RWPE2 (cell line): ENCODE measurements at places on chromosomes 2 and 18.

- no peak overlapping the region for H3K4me3 ChIP-seq
- peak overlapping the region; percentile 77 for H3K27ac ChIP-seq
- peaks cover 37% of the 10 kb centered on the region for H3K4me1 ChIP-seq
- no peaks in the 10 kb centered on the region for H3K27me3 ChIP-seq
- H3K36me3 ChIP-seq, result no peaks in the 10 kb centered on the region
Observed at GRCh38 chr2:192544371-192544955, 349.7 kb upstream of the TMEFF2 start.

DNA sequence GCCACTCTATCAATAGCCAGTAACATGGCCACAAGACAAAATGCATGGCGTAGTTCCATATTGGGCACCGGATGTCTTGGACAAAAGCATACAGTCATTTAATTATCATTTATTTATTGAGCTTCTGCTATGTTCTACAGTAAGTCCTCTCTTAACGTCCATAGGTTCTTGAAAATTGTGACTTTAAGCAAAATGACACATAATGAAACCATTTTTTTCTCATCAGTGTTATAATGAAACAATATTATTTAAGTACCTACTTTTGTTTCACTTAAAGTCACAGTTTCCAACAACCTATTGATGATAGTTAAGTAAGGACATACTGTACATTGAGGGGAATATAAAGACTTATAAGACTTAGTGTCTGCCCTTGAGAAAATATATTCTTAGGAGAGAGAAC is 84.9 kb downstream of the XRCC5 start:
- no peaks in the 10 kb centered on the region for H3K27me3 ChIP-seq
- peaks cover 17% of the 10 kb centered on the region for H3K4me1 ChIP-seq
- H3K4me3 ChIP-seq, result no peak overlapping the region
- peaks cover 90% of the 10 kb centered on the region for H3K36me3 ChIP-seq
- DNase-seq, result no peak
- H3K27ac ChIP-seq, result no peak overlapping the region

GRCh38 chr2:170408461-170409163 is 230.7 kb downstream of the MYO3B start:
- DNase-seq, result no peak
- no peak overlapping the region for H3K27ac ChIP-seq
- no peaks in the 10 kb centered on the region for H3K36me3 ChIP-seq
- no peaks in the 10 kb centered on the region for H3K27me3 ChIP-seq

- H3K4me1 ChIP-seq, result no peaks in the 10 kb centered on the region
- DNase-seq, result no peak
- no peaks in the 10 kb centered on the region for H3K36me3 ChIP-seq
- no peak overlapping the region for H3K4me3 ChIP-seq
- H3K27ac ChIP-seq, result no peak overlapping the region
Observed at GRCh38 chr2:73896362-73897239, 3.8 kb downstream of the ACTG2 start.

DNA sequence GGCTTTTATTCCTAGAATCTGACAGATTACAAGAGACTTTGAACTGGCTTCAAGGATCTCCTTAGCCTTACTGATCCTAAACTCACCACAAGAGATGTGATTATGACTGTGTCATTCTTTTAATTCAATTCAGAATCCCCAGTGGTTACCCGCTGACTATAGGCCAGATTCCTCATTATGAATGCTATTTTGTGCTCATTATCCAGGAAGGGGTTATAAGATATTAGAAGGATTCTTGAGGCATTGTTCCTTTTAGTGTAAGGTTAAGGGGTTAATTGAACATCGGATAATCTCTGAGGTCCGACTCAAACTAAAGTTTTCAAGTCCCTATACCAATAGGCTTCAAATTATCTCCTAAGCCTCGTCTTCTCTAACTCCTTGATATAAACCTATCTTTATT is 39.4 kb upstream of the TDRD15 start:
- no peak for DNase-seq
- no peaks in the 10 kb centered on the region for H3K36me3 ChIP-seq
- no peaks in the 10 kb centered on the region for H3K27me3 ChIP-seq
- no peak overlapping the region for H3K4me3 ChIP-seq
- no peak overlapping the region for H3K27ac ChIP-seq

- no peak overlapping the region for H3K27ac ChIP-seq
- peaks cover under 1% of the 10 kb centered on the region for H3K4me1 ChIP-seq
- DNase-seq, result no peak
- H3K36me3 ChIP-seq, result peaks cover 90% of the 10 kb centered on the region
- H3K4me3 ChIP-seq, result no peak overlapping the region
- no peaks in the 10 kb centered on the region for H3K27me3 ChIP-seq
Observed at GRCh38 chr2:190990132-190990531, 23.8 kb downstream of the STAT1 start.

GRCh38 chr2:273333-273732 is 8.6 kb downstream of the ACP1 start:
- no peak for DNase-seq
- H3K4me1 ChIP-seq, result no peaks in the 10 kb centered on the region
- peaks cover 78% of the 10 kb centered on the region for H3K36me3 ChIP-seq
- H3K27me3 ChIP-seq, result no peaks in the 10 kb centered on the region
- H3K27ac ChIP-seq, result no peak overlapping the region
- no peak overlapping the region for H3K4me3 ChIP-seq

DNA sequence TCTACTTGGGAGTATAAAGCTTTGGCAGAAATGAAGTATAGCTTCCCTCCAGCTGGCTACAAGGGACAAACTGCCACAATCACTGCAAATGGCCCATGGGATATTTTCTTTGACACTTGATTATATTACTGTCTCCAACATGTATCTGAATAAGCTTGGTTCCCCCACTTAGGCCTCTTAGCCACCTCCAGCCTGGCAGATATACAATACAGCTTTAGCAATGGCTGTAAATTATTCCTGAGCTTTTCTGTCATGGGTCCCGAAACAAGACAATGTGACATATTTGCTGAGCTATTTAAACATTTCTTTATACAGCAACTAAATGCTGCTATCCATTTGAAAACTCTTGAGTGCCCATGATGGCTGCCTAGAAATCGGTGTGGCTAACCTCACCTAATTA is 406.2 kb downstream of the SUCLG1 start:
- H3K4me3 ChIP-seq, result no peak overlapping the region
- H3K27me3 ChIP-seq, result no peaks in the 10 kb centered on the region
- DNase-seq, result no peak
- H3K27ac ChIP-seq, result no peak overlapping the region
- H3K36me3 ChIP-seq, result no peaks in the 10 kb centered on the region

GRCh38 chr2:55916473-55917049 is 7.0 kb downstream of the EFEMP1 start:
- peaks cover 13% of the 10 kb centered on the region for H3K4me1 ChIP-seq
- H3K36me3 ChIP-seq, result peaks cover 97% of the 10 kb centered on the region
- H3K27me3 ChIP-seq, result no peaks in the 10 kb centered on the region
- H3K4me3 ChIP-seq, result no peak overlapping the region
- no peak overlapping the region for H3K27ac ChIP-seq
- DNase-seq, result no peak

- no peaks in the 10 kb centered on the region for H3K27me3 ChIP-seq
- H3K36me3 ChIP-seq, result no peaks in the 10 kb centered on the region
- no peak for DNase-seq
- no peak overlapping the region for H3K27ac ChIP-seq
Observed at GRCh38 chr2:40090044-40090443, 311.0 kb upstream of the THUMPD2 start.

GRCh38 chr18:48711651-48712486 is 173.0 kb downstream of the CTIF start:
- no peak overlapping the region for H3K4me3 ChIP-seq
- H3K27ac ChIP-seq, result no peak overlapping the region
- no peak for DNase-seq

DNA sequence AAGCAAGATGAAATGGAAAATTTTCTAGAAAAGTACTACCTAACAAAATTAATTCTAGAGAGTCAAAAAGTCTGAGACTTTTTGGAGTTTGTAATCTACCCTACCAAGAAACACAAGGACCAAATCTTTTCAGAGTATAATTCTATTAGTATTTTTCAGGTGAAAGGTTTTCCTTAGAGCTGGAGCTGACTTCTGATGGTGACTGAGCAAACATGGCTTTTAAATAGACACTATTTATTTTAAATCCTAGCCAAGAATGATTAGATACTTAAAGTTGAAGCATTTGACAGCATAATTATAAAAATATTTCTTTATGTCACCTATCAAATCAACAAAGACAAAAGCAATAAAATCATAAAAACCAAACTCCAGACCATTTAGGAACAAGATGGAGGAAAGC is 26.6 kb downstream of the ZC3H6 start:
- H3K4me3 ChIP-seq, result no peak overlapping the region
- DNase-seq, result no peak
- H3K27ac ChIP-seq, result no peak overlapping the region
- H3K27me3 ChIP-seq, result no peaks in the 10 kb centered on the region

GRCh38 chr2:223003191-223003590 is 48.8 kb upstream of the KCNE4 start:
- no peaks in the 10 kb centered on the region for H3K36me3 ChIP-seq
- no peaks in the 10 kb centered on the region for H3K4me1 ChIP-seq
- no peaks in the 10 kb centered on the region for H3K27me3 ChIP-seq
- DNase-seq, result no peak

GRCh38 chr18:74368901-74369705 is 53.5 kb downstream of the C18orf63 start:
- DNase-seq, result no peak
- no peaks in the 10 kb centered on the region for H3K36me3 ChIP-seq
- H3K27ac ChIP-seq, result no peak overlapping the region
- H3K4me1 ChIP-seq, result no peaks in the 10 kb centered on the region
- no peak overlapping the region for H3K4me3 ChIP-seq

DNA sequence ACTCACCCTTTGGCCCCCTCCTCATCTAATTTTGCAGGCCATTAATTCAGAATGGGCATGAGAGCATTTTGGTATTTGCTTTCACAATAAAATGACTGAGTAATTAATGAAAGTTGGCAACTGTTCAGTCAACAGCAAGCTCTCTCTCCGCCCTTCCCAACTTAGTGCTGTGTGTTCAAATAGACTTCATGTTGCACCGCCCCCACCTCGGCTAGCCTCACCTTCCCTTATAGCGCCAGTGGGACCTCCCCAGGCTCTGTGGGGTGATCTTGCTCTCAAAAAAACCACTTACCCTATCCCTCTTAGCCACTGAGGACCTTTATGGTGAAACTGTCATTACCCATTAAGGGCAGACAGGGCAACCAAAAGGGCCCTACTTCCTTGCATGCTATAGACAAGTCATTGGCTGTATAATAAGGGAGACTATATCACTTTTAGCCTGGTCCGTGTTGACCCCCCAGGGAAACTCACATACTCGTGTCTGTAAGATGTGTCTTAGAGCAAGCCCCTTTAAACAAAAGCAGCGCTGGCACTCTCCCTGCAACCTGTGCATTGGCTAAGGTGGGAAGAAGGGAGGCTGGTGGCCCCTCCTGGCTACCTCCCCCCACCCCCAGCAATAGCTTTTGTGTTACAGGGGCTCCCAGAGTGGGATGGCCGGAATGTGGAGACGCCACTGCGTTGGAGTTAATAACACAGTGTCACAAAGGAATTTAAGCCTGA is 15.2 kb downstream of the EN1 start:
- no peak for DNase-seq
- no peak overlapping the region for H3K27ac ChIP-seq
- no peak overlapping the region for H3K4me3 ChIP-seq
- H3K4me1 ChIP-seq, result no peaks in the 10 kb centered on the region

- H3K4me3 ChIP-seq, result no peak overlapping the region
- H3K4me1 ChIP-seq, result peaks cover 5% of the 10 kb centered on the region
- no peak for DNase-seq
- no peaks in the 10 kb centered on the region for H3K27me3 ChIP-seq
- no peak overlapping the region for H3K27ac ChIP-seq
Observed at GRCh38 chr18:12943215-12943614, 4.6 kb upstream of the SEH1L start.

DNA sequence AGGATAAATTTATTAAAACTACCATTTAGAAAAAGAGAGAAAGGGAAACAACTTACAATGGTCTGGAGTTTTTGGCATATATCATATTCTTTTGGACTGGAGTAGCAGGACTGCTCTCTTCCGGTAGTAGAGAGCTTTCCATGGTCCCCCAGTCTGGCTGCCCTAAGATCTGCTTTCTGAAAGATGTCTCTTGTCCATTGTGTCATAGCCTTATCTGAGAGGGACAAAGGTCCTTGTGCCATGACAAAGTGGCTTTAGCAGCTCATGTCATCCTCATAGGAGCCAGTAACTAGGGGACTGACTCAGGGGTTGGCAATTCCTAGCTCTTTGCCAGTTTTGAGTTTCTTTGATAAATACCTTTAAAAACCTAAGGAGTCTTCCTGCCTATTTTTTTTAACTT is 505.5 kb upstream of the ZEB2 start:
- H3K27ac ChIP-seq, result no peak overlapping the region
- DNase-seq, result no peak
- H3K4me3 ChIP-seq, result no peak overlapping the region
- no peaks in the 10 kb centered on the region for H3K4me1 ChIP-seq
- H3K27me3 ChIP-seq, result no peaks in the 10 kb centered on the region
- H3K36me3 ChIP-seq, result no peaks in the 10 kb centered on the region

- H3K27me3 ChIP-seq, result peaks cover 99% of the 10 kb centered on the region
- DNase-seq, result no peak
- no peaks in the 10 kb centered on the region for H3K36me3 ChIP-seq
- no peak overlapping the region for H3K27ac ChIP-seq
- H3K4me1 ChIP-seq, result no peaks in the 10 kb centered on the region
Observed at GRCh38 chr2:104861351-104862057, 7.6 kb downstream of the POU3F3 start.

GRCh38 chr2:211070547-211070946 is 514.1 kb downstream of the CPS1 start:
- DNase-seq, result no peak
- no peaks in the 10 kb centered on the region for H3K4me1 ChIP-seq
- H3K36me3 ChIP-seq, result no peaks in the 10 kb centered on the region
- no peaks in the 10 kb centered on the region for H3K27me3 ChIP-seq
- H3K27ac ChIP-seq, result no peak overlapping the region

GRCh38 chr2:118607641-118608040 is 239.8 kb downstream of the EN1 start:
- no peak for DNase-seq
- no peaks in the 10 kb centered on the region for H3K4me1 ChIP-seq

GRCh38 chr2:230865766-230866755 is 1.3 kb downstream of the ITM2C start:
- H3K4me3 ChIP-seq, result peak overlapping the region; percentile 81
- H3K27ac ChIP-seq, result no peak overlapping the region
- no peaks in the 10 kb centered on the region for H3K36me3 ChIP-seq

GRCh38 chr18:51193621-51194287 is 3.7 kb downstream of the MEX3C start:
- peak overlapping the region; percentile 88 for H3K27ac ChIP-seq
- DNase-seq, result no peak
- H3K4me3 ChIP-seq, result peak overlapping the region; percentile 98
- H3K36me3 ChIP-seq, result peaks cover 39% of the 10 kb centered on the region

- H3K36me3 ChIP-seq, result no peaks in the 10 kb centered on the region
- no peaks in the 10 kb centered on the region for H3K4me1 ChIP-seq
- H3K27me3 ChIP-seq, result no peaks in the 10 kb centered on the region
- no peak overlapping the region for H3K4me3 ChIP-seq
Observed at GRCh38 chr2:59044736-59045135, 803.6 kb upstream of the FANCL start.

- DNase-seq, result no peak
- no peak overlapping the region for H3K4me3 ChIP-seq
- no peaks in the 10 kb centered on the region for H3K27me3 ChIP-seq
Observed at GRCh38 chr18:3983351-3983969, 471.6 kb downstream of the DLGAP1 start.

- H3K4me1 ChIP-seq, result no peaks in the 10 kb centered on the region
- H3K4me3 ChIP-seq, result no peak overlapping the region
- peaks cover 50% of the 10 kb centered on the region for H3K36me3 ChIP-seq
Observed at GRCh38 chr18:76932026-76932819, 109.9 kb downstream of the ZNF236 start.
